ENCODE measurements at places on chromosomes 16 and 17.

- DNase-seq = no peak
These were observed 7.3 kb upstream of the RHOT2 start for GRCh38 chr16:660459-661183.

DNA sequence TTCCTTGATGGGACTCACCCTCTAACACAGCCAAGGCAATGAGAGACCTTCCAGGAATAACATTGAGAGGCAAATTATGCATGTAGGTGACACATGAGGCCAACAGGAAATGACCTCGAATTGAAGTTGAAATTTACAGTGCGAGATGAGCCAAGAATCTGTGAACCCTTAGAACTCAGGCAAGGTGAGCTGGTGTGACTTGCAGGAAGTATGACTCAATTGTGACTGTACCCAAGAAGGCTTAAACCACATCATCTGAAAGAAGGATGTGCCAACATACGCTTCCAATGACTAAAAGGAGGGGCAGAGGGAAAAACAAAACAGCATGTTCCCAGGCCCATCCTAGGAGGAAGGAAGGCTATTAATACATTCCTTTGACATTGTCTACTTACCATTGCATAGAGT, 44.8 kb downstream of the PITPNC1 start:
- no peak for DNase-seq

DNA sequence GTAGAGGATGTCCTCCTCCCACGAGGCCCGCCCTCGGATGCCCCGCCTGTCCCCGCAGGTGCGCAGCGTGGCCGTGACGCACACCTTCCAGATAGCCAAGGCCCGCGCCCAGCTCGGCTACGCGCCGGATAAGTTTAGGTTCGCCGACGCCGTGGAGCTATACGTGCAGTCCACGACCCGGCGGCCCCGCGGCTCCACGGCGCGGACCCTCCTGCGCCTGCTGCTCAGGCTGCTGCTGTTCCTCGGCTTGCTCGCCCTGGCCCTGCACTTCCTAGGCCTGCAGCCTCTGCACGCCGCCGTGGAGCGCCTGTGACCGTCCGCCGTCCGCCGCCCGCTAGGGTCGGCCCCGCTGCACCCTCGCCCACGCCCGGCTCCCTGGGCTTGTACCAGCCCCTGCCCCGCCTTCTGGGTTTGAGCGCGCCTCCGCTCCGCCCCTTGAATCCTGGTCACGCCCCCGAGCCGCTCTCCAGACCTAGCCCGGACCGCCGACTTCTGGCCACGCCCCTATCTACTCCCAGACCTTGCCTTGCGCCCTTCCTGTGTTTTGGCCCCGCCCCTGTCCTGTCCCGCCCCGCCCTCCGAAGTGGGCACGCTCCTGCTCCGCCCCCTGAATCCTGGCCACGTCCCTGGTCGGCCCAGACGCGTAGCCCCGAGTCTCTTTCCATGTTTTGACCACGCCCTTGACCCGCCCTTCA, 15.8 kb upstream of the EEF2K start:
- DNase-seq = peak; percentile 100

DNA sequence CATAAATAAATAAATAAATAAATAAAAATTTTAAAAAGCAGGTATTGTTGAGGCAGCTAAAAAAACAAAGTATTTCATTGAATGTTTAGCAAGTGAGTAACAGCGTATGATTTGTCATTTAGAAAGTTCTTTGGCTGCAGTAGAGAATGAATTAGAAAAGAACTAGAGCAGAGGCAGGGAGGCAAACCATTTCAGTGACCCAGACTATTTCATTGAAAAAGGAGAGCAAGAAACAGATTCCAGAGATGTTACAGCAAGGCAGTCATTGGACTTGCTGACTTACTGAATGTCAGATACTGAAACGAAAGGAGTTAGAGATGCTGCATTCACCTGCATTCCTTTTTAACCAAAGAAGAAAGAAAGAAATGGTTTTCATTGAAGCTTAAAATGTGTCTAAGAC, 105.5 kb upstream of the HLF start:
- DNase-seq = no peak

GRCh38 chr17:45675012-45675411, 109.1 kb upstream of the CRHR1 start:
- DNase-seq = no peak

- DNase-seq = no peak
These were observed 87.5 kb downstream of the AXIN2 start for GRCh38 chr17:65473985-65474384.

GRCh38 chr16:17520561-17520960, 49.8 kb upstream of the XYLT1 start:
- no peak for DNase-seq

DNA sequence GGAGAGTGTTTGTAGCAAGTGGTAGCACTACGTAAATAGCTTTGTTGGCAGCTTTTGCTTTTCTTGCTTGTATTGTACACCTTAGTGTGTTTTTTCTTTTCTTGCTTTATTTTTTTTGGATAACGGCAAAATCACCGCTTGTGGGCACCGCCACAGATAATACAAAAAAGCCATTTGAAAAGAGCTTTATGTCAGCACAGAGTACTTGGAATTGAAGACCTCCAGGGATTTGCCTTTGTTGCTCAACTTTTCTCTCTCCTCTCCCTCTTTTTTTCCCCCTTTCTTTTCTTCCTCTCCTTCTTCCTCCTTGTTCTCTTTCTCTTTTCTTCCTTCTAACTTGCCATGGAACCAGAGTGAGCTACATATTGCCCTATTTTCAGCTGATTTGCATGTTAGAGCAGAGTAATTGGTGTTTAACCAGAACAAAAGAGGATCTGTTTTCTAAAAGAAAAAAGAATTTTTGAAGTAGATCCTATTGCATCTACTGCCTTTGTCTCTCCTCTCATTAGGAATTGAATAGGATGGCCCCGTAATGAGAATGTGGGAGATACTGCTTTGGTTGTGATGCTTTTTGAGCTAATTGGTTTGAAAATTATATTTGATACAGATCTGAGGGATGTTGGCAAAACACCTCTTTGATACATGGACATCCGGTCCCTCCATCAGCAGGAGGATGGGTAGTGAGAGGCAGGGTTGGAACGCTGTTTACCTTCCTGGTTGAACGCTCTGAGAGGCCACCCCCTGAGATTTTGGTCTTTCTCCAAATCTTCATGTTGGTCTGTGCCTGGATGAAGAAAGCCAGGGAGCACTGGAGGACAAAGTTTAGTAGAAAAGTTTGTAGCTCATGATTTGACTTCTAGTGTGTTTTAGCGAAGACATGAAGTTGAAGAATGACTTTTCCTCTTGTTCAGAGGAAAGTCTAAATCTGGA, 85.6 kb downstream of the MSI2 start:
- DNase-seq = no peak

GRCh38 chr16:8996891-8997290, 33.2 kb upstream of the USP7 start:
- DNase-seq = no peak

Data from esophagus squamous epithelium (tissue), 5 donors.